ENCODE measurements at places on chromosomes 3 and 15.

DNA sequence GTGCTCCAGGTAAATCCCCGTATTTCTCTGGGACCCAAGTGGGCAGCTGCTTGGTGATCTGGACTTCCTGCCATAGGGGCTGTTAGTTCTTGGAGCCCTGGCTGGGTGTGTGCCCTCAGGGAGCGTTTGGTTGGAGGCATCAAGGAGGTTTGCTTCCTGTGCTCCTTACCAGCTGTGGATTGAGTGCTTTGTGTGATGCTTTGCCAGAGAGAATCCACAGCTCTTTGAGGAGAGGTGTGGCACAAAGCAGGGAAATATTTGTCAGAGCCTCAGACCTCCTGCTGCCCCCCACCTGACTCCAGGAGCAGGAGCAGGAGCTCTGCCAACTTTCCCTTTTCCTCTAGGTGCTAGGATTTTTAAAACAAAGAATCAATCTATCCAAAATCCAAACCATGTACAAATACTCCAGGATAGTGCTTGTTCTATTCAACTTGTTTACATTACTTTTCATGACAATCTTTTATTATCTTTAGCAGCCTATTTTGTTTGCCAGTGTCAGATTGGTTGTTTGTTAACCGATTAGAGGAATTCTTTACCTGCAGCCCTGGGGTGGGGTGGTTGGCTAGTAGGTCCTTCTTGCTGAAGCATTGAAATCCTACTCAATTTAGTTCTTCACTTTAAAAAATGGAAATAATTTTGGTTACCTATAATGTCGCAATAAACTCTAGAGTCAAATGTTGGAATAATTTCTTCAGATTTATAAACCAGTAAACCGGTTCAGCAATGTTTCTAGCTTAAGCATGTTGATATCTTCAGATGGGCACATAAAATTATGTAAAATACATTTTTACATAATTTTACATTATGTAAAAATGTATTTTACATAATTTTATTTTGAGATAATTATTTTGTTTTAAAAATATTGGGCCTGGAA lies 2.5 kb downstream of the CTDSPL start:
- no peak for DNase-seq

- DNase-seq: no peak
Observed at GRCh38 chr3:55605443-55606236, 118.5 kb upstream of the WNT5A start.

- DNase-seq: no peak
Observed at GRCh38 chr3:10883478-10884234, 67.6 kb downstream of the SLC6A11 start.

- DNase-seq: no peak
Observed at GRCh38 chr3:191376516-191377141, 46.3 kb upstream of the UTS2B start.

DNA sequence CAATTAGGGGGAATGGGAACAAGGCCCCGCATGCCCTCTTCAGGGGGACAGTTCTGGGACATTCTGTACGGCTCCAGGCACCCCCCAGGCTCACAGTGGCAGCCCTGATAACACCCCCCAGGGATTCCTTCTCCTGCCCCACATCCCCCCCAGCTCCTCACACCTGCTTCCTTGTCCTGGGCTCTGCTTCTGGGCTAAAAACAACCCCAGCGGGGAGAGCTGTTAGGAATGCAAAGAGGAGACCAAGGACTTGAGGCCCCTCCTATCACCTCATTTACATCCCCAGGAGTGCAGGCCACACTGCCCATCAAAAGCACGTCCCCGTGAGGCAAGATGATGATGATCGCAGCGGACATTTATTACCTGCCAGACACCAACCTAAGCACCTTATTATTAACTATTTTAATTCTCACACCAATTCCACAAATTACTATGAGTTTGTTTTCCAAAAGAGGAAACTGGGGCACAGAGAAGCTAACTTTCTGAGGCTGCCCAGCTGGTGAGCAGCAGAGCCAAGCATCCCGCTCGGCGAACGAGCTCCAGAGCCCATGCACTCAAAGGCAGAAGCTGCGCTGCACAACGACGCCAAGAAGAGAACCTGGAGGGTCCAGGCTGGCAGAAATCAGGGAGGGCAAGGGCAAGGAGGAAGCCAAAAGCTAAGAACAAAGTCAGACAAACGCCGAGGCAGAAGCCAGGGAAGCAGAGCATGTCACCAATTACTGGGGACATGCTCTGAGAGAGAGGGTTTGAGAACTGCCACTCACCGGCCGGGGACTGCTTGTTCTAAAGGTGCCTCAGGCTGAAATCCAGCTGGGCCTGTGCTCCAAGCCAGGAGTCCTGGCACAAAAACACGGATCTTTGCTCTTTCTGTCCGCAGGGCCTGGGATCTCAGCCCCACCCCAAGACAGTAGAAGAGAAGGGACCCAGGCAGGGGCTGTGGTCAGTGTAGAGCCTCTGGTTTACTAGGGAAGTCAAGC lies 76.2 kb upstream of the NSMCE3 start:
- DNase-seq: no peak

DNA sequence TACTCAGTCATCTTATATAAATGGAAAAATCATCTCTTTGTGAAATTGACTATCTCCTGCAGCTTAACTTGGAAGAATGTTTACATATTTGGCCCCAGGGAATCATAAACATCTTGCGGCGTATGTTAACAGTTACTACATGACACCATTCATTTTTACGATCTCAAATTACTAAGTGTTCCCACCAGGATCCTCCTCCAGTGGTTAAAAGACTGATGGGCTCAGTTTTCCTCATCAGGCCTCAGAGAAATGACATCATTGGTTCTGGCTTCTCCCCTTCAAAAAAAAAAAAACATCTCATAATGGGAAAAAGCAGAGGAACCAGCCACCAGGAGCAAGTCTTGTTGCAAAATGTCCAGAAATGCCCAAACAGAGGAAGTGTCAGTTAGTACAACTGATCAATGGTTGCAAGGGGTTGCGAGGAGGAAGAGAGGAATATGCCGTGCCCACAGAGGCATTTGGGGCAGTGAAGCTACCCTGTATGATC lies 70.5 kb upstream of the LIPC start:
- no peak for DNase-seq

GRCh38 chr15:70556779-70557178 lies 206.6 kb downstream of the UACA start:
- no peak for DNase-seq

- peak; percentile 77 for DNase-seq
Observed at GRCh38 chr15:81160312-81161159, 26.5 kb downstream of the CFAP161 start.

GRCh38 chr3:39125841-39126500 lies 18.5 kb downstream of the TTC21A start:
- no peak for DNase-seq

GRCh38 chr3:11582191-11582968 lies 61.3 kb downstream of the VGLL4 start:
- DNase-seq: peak; percentile 85

- no peak for DNase-seq
Observed at GRCh38 chr3:42067326-42067725, 23.8 kb upstream of the TRAK1 start.

GRCh38 chr3:152469248-152470025 lies 200.7 kb downstream of the MBNL1 start:
- no peak for DNase-seq

GRCh38 chr15:85702321-85703101 lies 92.2 kb downstream of the KLHL25 start:
- DNase-seq: no peak

GRCh38 chr3:167691366-167691765 lies 37.6 kb upstream of the WDR49 start:
- DNase-seq: no peak

GRCh38 chr15:96720251-96720650 lies 389.8 kb downstream of the NR2F2 start:
- no peak for DNase-seq

GRCh38 chr3:106428565-106428994 lies 559.8 kb upstream of the CBLB start:
- peak; percentile 74 for DNase-seq

GRCh38 chr3:156826896-156827882 lies 1.0 kb downstream of the LEKR1 start:
- DNase-seq: no peak

GRCh38 chr3:145055375-145056076 lies 1083.9 kb downstream of the DIPK2A start:
- DNase-seq: no peak

DNA sequence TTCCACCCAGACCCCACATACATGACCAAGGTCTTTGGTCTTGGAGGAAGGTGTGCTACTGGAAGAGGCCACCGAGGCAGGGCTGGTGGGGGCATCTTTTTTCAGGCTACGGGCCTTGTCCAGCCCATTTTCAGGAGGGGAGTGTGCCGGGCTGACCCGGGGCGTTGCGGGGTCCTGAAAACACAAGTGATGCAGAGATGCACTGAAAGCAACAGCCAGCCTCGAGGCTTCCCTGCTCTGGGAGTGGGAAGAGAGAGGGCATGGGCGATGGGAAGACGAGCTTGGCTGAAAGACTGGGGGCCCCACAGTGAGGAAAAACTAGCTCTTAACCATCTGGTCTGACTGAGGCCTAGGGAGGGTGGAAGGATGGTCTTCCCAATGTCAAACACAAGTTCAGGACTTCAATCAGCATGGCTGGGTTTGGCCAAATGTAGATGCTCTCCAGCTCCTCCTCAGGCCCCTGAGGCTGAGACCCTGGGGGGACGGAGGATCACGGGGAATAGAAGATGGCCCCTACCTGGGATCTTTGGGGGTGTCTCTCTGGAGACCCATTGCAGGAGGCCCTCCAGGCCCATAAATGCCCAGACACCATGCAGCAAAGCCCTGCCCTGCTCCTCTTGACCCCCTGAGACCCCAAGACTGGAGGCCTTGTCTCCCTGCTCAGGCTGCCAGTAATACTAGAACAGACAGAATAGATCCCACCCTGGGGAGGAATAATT lies 38.9 kb downstream of the TLE3 start:
- no peak for DNase-seq

DNA sequence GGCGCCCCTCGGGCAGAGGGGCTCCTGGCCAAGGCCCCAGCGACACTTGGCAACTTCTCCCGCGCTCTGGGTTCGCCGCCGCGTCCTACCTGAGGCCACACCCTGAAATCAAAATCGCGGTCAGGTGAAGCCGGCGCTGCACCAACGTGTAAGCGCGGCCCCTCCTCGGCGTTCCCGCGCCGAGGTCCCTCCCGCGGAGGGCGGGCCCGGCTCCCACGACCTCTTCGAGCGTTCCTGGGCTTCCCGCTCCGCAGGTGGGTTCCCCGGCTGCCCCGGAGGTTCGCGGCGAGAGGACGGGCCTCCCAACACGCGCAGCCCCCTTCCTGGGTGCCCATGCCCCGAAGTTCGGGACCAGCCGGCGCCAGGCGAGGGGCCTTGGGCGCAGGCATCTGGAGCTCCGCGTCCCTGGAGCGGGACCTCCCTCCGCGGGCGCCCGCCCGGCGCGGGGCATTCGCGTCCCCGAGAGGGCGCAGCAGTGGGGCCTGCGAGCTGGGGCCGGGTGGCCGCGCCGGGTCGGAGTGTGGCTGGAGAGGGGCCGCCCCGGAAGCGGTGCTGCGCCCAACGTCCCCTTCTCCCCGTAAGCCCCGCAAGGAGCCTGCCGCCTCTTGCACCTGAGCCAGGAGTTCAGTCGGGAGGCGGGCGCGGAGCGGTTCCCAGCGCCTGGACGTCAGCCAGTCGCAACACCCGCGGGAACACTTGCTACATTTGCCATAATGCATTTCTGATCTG lies 13.7 kb downstream of the PAK6 start:
- no peak for DNase-seq

- DNase-seq: no peak
Observed at GRCh38 chr3:148021381-148021780, 612.2 kb downstream of the ZIC1 start.

DNA sequence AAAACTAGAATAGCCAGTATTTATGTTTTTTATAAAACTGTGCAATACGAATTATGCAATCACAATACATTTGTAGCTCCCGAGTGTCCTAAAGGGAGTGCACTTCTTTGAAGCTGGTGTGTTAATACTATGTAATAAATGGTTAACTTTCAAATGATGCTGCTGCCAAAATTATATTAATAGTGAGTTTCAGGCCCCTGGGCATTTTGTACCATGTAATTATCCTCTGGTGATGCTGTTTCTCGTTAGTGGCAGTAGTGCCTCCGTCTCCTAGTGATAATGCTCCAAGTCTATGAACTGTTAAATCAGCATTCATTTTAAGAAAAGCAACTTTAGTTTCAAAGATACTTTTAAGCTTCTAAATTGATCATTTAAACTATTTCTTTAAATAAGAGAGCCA lies 132.7 kb upstream of the BHLHE40 start:
- no peak for DNase-seq

DNA sequence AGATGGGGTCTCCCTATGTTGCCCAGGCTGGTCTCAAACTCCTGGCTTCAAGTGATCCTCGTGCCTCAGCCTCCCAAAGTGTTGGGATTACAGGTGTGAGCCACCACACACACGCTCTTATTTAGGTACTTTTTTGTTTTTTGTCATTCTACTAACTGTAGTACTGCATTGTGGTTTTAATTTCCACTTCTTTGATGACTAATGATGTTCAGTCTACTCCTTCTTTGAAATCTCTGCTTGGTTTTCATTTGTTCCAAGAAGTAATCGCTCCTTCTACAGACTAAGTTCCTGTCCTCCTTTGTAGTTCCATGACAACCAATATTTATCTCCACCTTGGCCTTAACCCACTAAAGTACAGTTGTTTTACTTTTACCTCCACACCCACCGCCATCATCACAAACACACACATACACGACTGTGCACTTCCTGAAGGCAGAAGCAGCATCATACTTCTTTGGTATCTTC lies 529 bp upstream of the DLEC1 start:
- DNase-seq: no peak

GRCh38 chr3:23995219-23995618 lies 50.1 kb downstream of the NR1D2 start:
- no peak for DNase-seq

All from right atrium auricular region (tissue), 2 donors.